ENCODE measurements at places on chromosomes 3 and 15. TPM values are rescaled to one million over a fixed set of nuclear protein-coding genes. Genes with fewer than 3 reads are reported as not detected.

COL8A1 gene
- 211 TPM for total RNA-seq

- no peak for DNase-seq
These were observed 84.7 kb downstream of the FGF12 start for GRCh38 chr3:192642651-192643050.

GRCh38 chr15:71629781-71630474 lies 180.4 kb upstream of the NR2E3 start:
- DNase-seq, result no peak

GRCh38 chr3:72060447-72061034 lies 275.6 kb upstream of the PROK2 start:
- DNase-seq, result no peak

DNA sequence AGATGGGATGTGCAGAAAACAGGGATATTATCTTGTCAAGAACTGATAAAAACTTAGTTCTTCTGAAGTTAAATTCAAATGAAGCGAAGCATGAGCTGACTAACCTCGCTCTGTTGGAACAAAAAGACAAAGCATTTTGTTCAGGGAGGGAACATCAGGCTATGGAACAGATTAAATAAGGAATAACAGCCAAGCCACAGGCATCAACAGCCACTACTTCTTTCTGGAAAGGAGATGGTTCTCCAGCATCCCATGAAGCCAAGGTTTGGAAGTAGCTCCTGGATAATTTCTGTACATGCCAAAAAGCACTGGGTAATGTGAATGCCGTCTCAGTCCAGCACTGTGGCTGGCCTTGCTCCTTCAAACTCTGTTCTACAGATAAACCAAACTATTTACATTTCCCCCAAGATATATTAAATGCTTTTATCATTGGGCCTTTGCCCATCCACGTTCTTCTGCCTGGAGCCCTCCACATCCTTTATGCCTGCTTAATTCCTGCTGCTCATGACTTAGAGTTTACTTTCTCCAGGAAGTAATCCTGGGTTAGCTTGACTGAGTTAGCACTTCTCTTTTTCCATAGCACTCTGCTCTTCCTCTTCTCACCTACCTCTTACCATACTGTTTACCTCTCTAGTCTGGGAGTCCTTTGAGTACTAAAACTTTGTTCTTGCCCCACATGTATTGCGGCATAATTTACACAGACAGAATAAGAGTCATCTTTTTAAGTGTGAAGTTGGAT lies 232.0 kb downstream of the CLSTN2 start:
- no peak for DNase-seq

- no peak for DNase-seq
These were observed 358.3 kb upstream of the TPM1 start for GRCh38 chr15:62684123-62684808.

Data from foreskin keratinocyte (primary cell).